Peyer's patch (tissue), 4 donors: ENCODE measurements at places on chromosomes 1 and 21.

- DNase-seq = no peak
Measured at GRCh38 chr21:24023936-24024335, 1583.3 kb downstream of the MRPL39 start.

DNA sequence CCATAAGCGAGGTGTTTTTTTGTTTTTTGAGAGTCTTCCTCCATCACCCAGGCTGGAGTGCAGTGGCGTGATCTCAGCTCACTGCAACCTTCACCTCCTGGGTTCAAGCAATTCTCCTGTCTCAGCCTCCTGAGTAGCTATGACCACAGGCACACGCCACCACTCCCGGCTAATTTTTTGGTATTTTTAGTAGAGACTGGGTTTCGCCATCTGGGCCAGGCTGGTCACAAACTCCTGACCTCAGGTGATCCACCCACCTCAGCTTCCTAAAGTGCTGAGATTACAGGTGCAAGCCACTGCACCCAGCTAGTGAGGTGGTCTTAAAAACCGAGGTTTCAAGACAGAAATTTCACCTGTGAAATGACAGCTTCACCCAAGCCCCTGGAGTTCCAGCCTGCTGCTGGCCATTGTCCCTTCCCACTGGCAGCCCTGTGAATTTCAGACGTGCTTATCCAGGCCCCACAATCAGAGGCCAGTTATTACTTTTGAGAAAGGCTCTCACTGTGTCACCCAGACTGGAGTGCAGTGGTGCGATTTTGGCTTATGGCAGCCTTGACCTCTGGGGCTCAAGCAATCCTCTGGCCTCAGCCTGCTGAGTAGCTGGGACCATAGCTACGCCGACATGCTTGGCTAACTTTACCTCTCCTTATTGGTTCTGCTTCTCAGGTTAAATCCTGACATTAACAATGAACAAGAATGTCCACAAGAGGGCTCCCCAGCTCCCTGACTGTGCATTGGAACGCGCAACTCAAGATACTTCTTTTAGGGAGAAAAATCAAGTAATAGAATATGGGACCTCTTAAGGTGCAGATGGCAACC lies 19.4 kb downstream of the ENO1 start:
- peak; percentile 39 for DNase-seq

GRCh38 chr1:180527101-180527669 lies 24.8 kb upstream of the ACBD6 start:
- DNase-seq = no peak

DNA sequence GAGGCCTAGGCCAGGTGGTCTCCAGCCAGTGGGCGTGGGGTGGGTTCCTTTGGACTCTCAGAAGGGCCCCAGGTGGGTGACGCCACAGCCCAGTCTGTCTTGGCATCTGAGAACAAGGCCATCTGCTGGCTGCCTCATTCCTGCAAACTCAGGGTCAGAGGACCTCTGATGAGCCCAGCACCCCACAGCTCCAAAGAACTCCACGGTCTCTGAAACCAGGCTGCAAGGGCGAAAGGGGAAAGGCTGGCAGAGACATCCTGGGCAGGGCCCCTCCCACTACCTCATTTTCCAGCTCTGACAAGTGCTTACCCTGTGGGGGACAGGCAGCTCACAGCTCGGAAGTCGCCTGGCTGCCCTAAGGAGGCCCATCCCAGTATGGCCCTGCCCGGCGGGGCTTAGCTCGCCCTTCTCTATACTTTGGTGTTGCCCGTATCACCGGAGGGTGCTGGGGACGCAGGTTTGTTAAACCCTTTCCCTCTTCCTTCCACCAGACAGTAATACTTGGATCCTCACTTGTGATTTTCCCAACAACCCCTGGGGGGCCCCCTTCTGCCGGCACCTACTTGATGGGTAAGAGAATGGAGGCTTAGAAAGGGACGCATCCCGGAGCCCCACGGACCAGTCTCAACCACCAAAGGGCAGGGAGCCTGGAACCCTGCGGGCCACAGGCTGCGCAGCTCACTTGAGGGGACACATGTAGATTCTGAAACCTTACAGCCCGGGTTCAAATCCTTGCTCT lies 10.9 kb upstream of the EDN2 start:
- no peak for DNase-seq

GRCh38 chr1:9031484-9032259 lies 5.4 kb upstream of the SLC2A7 start:
- DNase-seq = peak; percentile 36

- no peak for DNase-seq
Measured at GRCh38 chr1:71071720-71072119, 9.1 kb downstream of the ZRANB2 start.

GRCh38 chr1:6911021-6911941 lies 126.0 kb downstream of the CAMTA1 start:
- DNase-seq = no peak

DNA sequence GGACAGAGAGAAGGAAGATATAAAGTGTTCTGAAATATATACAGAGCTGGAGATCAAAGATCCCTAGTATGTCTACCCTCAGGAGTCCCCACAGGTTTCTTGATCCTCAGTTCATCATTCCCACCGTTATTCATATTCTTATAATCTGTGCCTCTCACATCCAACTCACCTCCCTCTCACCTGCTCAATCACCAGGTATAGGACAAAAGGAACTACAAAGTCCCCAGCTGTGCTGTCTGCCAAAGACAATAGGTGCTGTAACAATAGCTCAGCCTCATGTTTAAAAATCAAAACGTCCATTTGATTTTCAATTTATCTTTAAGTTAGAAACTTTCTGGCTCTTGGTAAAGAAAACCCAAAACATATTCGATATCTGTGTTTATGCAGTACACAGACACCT lies 121.1 kb upstream of the PKN2 start:
- no peak for DNase-seq

- no peak for DNase-seq
Measured at GRCh38 chr1:247064304-247064703, 14.3 kb downstream of the ZNF670 start.

- DNase-seq = no peak
Measured at GRCh38 chr1:236922190-236922589, 82.1 kb downstream of the MT1HL1 start.

- DNase-seq = no peak
Measured at GRCh38 chr1:79362470-79362869, 355.9 kb upstream of the ADGRL4 start.

DNA sequence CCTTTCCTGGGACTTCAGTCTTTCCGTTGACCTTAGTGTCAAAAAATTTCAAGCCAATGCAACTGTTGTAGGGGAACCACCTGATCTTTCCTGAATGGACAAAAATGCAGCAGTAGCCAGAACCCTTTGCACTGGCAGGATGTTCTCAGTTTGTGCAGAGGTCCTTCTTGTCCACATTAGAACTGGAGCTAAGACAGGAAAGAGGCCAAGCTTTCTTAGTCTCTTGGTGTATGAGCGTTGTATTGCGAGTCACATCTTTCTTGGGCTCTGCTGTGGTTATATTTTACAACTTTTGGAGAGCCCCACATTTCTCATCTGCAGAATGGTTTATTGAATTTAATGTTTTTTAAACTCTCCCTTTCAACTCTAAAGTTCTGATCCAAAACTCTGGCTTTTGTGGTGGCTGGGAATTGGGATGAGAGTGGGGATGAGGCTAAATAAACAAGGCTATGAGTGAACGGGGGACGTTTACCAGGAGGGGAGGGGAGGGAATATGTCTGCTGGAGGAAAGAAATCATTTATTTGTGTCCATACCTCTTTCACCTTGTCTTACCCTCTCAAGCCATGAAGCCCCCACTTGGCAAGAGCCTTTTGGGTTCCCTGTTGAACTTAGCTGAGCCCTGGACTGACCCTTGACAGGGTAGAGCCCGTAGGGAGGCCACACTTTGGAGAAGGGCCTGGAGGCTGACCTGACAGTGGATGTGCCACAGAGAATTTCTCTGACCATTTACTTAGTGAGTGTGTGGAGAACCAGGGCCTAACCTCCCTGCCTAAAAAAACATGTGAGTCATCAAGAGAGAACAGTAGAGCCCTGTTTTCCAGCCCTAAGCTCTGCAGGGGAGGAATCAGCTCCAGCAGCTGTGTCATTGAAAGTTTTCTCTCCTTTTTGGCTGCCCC lies 586 bp downstream of the CHI3L2 start:
- DNase-seq = no peak

- DNase-seq = peak; percentile 40
Measured at GRCh38 chr1:31155216-31155806, 84.4 kb downstream of the NKAIN1 start.

DNA sequence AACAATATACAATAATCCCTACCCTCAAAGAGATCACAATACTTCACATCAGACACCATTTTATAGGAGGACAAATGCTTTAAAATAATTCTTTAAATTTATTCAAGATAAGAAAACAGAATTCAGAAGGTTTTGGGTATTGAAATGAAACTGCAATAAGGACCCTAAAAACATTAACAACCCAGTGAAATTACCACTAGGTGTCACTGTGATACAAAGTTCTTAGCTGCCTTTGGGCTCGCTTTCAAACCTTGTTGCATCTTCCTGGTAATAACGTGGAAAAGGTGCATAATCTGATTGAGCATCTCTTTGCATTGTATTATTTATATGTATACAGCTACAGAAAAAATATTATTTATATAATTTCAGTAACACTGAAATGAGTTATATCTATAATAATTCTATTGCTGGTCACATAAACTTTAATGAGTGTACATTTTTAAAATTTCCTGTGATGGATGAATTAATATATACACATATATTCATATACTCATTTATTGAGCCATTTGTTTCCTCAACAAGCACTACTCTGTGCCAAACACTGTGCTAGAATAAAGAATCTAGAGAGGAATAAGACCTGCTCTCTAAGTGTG lies 185.2 kb downstream of the FAF1 start:
- DNase-seq = no peak

DNA sequence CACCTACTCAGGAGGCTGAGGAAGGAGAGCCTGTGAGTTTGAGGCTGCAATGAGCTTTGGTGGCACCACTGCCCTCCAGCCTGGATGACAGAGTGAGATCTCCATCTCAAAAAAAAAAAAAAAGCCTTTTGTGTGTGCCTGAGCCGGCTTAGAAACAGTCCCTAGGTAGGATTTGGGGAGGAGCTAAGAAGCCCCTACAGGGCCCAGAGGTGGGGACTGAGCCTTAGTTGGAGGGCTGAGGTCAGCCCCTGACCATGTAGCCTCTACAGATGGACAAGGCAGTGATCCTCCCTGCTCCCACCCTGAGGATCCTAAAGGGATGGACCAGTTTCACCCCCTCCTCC lies 2.5 kb downstream of the ADAMTSL4 start:
- DNase-seq = no peak

- DNase-seq = no peak
Measured at GRCh38 chr1:89999208-89999607, 4.3 kb downstream of the ZNF326 start.

- no peak for DNase-seq
Measured at GRCh38 chr1:91129017-91129416, 107.2 kb upstream of the ZNF644 start.

DNA sequence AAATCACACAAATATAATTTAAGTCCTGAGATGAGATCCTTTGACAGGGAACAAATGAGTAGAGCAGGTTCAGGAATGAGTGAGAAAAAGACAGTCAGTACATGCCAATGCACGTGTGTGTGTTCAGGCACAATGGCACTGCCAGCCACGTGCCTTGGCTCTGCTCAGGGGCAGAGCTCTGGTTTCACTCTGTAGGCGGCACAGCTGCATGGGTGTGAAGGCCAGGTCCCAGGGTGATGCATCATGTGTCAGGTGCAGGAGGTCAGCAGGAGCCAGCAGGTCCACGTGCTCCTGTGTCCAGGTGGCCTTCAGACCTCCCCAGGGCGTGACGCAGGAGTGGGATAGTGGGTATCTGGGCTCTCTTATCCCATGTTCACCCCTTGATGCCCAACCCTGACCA lies 386.1 kb downstream of the KCNH1 start:
- no peak for DNase-seq

DNA sequence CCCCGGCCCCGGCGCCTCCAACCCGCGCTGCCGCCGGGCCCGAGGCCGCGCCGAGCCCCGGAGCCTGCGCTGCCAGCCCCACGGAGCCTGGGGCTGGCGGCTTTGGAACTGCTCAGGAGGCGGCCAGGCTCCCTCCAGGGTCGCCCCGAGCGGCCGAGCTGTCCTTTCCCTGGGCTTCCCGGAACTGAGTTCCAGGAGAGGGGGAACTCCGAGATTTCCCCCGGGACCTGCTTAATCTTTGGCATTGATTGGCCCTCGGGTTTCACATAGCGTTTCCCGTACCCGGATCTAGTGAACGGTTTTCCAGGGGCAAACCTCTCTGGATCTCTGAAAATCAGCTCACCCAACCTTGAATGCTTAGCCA lies 504 bp downstream of the H6PD start:
- DNase-seq = no peak

GRCh38 chr1:44594871-44595735 lies 79.2 kb downstream of the TMEM53 start:
- DNase-seq = peak; percentile 70

DNA sequence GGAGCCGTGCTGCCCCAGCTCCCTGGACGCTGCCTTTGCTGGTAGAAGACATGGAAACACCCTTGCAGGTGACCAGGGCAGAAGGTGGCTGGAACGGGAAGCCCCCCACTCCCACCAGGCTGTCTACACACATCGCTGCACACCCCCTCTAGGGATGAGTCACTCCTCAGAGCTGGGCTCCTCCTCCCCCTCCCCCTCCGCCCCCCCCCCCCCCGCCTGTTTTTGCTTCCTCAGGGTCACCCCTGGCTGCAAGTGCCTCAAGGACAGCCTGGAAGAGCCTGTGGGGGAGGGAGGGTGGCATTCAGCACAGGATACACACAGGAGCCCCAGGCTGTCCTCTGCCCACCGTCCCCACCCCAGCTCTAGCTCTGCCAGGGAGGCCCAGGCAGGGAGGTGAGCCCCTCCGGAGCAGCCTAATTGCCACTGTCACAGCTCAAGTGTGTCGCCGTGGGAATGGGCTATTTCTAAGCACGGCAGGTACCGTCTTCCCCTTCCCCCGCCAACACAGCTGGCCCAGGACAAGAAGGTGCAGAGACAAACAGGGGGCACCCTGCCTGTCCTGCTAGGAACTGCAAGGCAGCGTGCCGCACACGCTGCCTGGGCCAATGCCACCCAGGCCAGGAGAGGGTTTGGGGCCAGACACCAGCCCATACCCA lies 2.5 kb downstream of the FNDC10 start:
- peak; percentile 54 for DNase-seq

- DNase-seq = no peak
Measured at GRCh38 chr21:45972353-45972715, 9.2 kb upstream of the COL6A1 start.

GRCh38 chr1:43660355-43660754 lies 10.4 kb downstream of the KDM4A start:
- DNase-seq = no peak
